ENCODE measurements at places on chromosomes 3 and 15. TPM values are rescaled to one million over a fixed set of nuclear protein-coding genes. Genes with fewer than 3 reads are reported as not detected.

GRCh38 chr15:52466716-52467115, 62.0 kb downstream of the MYO5A start:
- DNase-seq: no peak

- no peak for DNase-seq
These were observed 569.6 kb upstream of the ROBO2 start for GRCh38 chr3:76470285-76470684.

TGM5 gene
- not detected for total RNA-seq

GRCh38 chr15:62845241-62846126, 197.1 kb upstream of the TPM1 start:
- DNase-seq: no peak

DNA sequence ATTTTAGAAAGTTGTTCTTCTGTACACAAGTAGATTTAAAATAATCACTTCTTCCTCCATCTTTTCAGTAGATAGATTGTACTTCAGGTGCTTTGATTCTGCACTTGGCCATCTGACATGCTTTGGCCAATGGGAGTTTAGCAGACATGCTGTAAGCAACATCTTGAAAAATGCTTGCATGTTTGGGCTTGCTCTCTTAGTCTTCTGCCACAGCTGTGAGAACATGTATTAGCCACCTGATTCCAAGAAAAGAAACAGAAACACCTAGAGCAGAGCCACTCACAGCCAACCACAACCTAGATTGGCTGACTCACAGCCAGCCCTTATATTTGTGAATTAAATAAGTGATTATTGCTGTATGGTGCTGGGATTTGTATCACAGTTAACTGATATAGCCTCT, 70.2 kb upstream of the GADL1 start:
- no peak for DNase-seq

DNA sequence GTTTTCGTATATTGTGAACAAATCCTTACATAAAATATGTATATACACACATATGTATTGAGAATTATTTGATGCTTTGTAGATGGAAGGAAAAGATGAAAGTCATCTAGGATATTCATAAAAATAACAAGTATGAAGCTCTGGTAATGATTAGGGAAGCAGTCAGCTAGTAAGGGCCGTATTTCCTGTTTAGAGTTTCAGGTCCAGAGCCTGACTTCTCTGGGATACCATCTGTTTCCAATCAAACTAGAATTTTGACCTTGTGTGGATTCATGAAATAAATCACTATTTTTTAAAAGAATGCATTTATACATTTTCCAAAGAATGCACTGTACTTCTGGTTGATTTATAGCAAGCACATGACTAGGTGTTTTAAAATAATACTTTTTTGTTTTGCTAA, 156.1 kb upstream of the CGNL1 start:
- no peak for DNase-seq

DZIP1L gene
- 4.5 TPM for total RNA-seq

FRMD5 gene
- total RNA-seq: 25.3 TPM

DNA sequence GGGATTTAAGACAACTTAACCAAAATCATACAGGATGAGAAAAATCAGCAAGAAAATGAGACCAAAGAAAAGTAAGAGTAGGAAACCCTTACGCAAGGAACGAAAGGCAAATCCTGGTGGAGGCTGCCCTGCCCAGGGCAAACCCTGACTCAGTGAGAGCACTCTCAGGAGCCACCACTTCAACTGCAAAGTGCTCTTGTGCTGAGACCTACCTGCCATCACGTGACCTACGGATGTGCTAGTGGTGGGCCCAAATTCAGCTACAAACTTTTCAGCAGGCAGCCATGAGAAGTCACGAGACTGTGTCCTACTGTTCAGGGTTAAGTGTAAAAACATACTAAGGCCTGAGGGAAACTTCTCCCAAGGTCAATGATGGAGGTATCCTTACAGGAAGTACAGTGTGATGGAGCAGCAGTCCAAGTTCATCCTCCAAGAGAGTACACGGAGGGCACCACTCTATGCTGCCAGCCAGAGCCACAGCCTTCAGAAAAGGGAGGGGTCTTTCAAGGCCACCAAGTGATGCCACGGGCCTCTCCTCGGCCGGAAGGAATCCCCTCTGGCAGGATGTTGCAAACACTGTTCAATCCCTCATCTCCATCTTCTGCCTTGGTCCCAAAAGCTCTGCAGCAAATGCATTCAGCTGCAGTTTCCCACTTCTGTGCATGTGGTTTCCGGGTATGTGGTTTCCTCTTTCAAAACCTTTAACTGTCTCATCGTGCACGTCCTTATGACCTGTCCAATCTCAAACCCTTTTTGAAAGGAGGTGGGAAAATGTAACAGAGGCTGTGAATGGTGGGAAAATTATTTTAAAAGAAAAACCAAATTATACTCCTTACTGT, 9.5 kb downstream of the CHSY1 start:
- DNase-seq: no peak

DNA sequence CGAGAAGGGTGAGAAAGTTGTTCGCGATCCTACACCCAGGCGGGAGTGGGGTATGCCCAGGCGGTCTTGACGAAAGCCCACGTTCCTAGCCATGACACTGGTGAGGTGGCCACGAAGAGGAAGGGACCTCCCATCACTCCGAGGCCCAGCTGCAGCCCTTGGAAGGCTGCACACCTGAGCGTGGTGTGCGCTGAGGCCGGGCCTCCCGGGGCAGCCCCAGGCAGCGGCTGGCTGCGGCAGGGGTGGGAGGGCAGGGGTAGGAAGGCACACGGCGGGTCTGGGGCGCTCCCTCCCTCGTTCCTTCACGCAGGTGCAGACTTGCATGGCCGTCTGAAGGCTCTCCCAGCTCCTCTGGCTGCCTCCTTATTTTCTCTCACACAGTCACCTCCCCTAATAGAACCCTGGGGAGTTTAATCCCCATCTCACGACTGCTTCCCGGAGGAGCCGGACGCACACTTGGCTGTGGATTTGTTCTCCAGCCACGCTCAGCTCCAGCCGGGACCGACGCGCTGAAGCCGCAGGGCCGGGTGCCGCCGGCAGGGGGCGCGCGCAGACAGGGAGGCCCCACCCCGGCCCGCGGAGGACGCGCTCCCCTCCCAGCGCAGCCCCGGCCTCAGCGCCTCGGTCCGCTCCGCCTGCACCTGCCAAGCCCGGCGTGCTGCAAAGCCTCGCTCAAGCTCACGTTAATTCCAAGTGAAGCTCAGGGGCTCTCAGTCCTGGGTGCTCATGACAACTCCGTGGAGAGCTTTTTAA, 37.8 kb upstream of the MUC4 start:
- no peak for DNase-seq

- DNase-seq: no peak
These were observed 23.4 kb downstream of the PLSCR4 start for GRCh38 chr3:146227486-146227885.

- DNase-seq: peak; percentile 81
These were observed at the start of gene TJP1 for GRCh38 chr15:29822100-29822683. Gene TJP1 (minus strand): TSS chr15:29822468. CDS start chr15:29822028, 440 bp downstream.

DNA sequence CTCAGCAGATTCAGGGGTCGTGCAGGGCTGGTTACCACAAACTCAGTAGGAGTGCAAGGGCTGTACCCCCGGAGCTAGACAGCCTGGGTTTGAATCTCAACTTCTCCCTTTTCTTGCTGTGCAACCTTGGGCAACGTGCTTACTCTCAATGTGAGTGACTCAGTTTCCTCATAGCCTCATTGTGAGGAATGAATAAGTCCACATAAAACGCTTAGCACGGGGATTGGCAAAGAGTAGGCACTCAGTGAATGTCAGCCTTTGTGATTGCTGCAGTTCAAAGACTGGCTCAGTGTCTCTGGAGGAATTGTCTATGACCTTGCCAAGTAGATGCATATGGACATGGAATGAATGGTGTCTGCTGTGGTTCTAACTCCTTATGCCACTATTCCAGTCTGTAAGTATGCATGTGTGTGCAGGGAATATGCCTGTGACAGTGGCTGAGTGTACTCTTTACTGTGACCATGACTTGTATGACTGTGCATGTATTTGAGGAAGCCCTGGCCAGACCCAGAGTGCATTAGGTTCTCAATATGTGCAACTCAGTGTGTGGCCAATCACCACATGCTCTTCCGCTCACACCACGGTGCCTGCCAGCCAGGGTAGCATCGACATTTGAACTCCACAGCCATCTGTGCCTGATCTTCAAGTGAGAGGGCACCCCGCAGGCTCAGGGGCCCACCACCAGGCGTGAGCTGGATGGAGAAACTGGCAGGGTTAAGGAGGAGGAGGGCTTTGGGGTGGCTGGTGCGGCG, 900 bp upstream of the HYAL3 start:
- no peak for DNase-seq

OR5K2 gene
- not detected for total RNA-seq

ACSBG1 gene
- 2.9 TPM for total RNA-seq

ARID3B gene
- 3.7 TPM for total RNA-seq

GRCh38 chr3:181906338-181906737, 194.6 kb downstream of the SOX2 start:
- DNase-seq: no peak

GRCh38 chr3:122793568-122794416, at the start of gene HSPBAP1:
Gene HSPBAP1 (minus strand): TSS chr3:122793831. CDS start chr3:122793680, 151 bp downstream.
- peak; percentile 90 for DNase-seq

TRA2B gene
- 163 TPM for total RNA-seq

GRCh38 chr15:85872125-85872524, 77.4 kb upstream of the KLHL25 start:
- DNase-seq: no peak
